ENCODE measurements at places on chromosomes 3 and 15. TPM values are rescaled to one million over a fixed set of nuclear protein-coding genes. Genes with fewer than 3 reads are reported as not detected.

DNA sequence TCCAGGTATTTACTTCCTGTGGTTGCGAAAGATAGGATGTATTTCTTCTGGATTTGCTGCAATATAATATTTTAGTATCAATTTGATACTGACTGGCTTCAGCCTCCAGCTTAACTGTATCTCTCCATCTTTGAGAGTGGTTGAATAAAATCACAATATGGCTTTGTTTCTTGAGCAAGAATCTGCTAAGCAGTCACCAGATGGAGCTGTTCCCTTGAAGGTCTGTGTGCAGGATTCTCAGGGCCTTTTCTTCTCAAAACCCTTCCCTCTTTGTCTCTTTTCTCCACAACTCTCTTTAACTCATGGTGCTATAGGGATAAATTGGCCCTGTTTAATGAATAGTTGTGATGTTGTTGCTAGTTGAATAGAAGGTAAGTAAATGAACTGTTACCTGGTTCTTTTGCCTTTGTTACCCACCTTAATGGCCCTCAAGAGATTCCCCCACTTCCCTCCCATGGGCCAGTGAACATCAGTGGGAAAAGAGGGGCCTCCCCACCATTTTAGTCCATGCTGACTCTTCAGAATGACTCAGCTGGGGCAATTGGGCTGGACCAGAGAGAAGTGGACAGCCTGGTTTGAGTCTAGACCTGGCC lies 34.8 kb upstream of the RAB6B start:
- no peak for DNase-seq

PLCD1 gene
- 18.5 TPM for total RNA-seq

GOLGA8O gene
- 1.5 TPM for total RNA-seq

DNA sequence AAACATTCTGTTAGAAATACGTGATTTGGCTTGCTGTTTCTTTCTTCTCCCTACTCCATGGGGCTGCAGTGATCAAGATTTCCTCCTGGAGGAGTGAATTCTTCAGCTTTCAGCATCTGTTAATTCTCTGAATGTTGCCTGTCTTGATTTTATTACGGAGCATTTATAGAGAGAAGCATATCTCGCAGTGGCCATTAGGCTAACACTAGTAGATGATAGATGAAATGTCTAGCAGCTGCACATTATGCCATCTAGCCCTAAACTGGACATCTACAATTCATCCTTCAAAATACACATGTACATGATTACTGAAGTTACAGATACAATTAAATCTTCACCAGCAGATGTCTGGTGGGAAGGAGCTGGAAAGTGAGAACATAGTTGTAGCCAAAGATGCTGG lies 769.8 kb upstream of the NECTIN3 start:
- DNase-seq, result no peak

GRCh38 chr3:36520241-36521006 lies 140.1 kb downstream of the STAC start:
- no peak for DNase-seq

GRCh38 chr3:190585805-190586630 lies 72.1 kb downstream of the IL1RAP start:
- no peak for DNase-seq

CASR gene
- total RNA-seq, result not detected

- DNase-seq, result no peak
These were observed 140.6 kb upstream of the BHLHE40 start for GRCh38 chr3:4838621-4839022.

TLR9 gene
- 0.19 TPM for total RNA-seq

- DNase-seq, result no peak
These were observed 76.7 kb downstream of the ARNT2 start for GRCh38 chr15:80480909-80481308.

Measured in mesenteric fat pad (tissue), 1 donor.